ENCODE measurements at places on chromosomes 16 and 17.
A peak's percentile ranks its signal among the peaks of the same experiment; 100 is the strongest.

GRCh38 chr17:880443-881269, 98.5 kb downstream of the MRM3 start:
- DNase-seq, result no peak

- no peak for DNase-seq
These were observed 141.1 kb upstream of the NOL11 start for GRCh38 chr17:67576471-67577115.

DNA sequence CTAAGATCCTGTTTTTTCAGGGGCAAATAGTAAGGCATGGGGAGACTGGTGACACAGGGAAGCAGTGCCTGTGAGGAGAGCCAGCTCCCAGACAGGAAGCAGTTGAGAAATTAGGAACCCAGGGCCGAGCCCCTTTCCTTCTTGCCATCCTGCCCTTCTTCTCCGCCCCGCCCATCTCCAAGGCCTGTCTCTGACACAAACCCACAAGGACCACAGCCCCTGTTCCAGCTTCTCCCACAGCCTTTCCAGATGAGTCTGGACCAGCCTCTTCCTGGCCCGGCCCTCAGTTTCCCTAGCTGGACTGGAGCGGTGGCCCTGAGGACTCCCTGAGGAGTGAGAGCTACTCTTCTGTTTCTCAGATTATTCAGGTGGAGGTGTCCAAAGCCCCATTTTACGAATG, 9.9 kb downstream of the CCDC102A start:
- DNase-seq, result no peak

GRCh38 chr16:81593481-81593880, 148.9 kb downstream of the CMIP start:
- DNase-seq, result no peak

- DNase-seq, result no peak
These were observed 106.8 kb downstream of the METRNL start for GRCh38 chr17:83186226-83186625.

DNA sequence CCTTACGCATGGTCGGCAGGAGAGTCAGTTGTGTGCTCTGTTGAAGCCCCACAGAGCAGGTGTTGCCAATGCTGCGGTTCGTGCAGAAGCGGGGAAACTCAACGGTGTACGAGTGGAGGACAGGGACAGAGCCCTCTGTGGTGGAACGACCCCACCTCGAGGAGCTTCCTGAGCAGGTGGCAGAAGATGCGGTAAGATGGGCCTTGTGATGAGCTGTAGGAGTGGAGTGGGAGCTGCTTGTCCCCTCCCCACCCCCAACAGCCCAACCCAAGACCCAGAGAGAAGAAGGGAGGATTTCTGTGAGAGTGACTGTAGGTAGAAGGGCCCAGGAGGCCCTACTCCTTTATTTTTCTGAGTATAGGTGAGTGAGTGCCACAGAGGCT, 4.9 kb downstream of the CDK5RAP3 start:
- no peak for DNase-seq

DNA sequence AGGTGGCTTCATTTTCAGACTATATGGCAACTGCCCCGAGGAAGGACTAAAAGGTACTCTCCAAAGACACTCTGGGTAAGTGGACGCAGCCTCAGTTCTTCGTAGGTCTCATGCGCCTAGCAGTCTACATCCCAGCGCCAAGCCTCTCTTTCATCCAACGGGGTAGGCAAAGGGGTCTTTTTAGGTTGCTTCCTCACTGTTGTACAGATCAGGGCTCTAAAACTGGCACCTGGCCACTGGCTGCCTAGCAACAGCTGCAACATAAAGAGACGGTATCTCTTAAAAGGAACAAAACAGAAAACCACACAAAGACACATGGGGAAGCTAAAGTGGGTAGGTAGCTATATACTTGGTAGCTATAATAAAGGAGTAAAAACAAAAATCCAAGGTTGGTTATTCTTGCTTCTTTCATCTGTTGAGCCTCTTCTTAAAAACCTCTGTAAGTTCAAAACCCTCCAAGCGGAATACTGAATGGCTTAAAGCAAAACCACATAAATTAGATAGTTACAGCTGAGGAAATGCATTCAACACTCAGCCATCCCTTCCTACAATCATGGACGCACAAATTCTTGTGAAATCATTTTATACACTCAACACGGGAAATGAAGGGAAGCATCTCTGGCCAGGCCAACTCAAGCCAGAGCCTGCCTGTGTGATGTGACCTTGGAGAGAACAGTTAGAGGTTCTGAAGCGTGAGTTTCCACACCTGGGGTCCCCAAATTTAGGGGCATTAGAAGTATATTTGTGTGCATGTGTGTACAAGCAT, 22.7 kb downstream of the CYTH1 start:
- peak; percentile 67 for DNase-seq

DNA sequence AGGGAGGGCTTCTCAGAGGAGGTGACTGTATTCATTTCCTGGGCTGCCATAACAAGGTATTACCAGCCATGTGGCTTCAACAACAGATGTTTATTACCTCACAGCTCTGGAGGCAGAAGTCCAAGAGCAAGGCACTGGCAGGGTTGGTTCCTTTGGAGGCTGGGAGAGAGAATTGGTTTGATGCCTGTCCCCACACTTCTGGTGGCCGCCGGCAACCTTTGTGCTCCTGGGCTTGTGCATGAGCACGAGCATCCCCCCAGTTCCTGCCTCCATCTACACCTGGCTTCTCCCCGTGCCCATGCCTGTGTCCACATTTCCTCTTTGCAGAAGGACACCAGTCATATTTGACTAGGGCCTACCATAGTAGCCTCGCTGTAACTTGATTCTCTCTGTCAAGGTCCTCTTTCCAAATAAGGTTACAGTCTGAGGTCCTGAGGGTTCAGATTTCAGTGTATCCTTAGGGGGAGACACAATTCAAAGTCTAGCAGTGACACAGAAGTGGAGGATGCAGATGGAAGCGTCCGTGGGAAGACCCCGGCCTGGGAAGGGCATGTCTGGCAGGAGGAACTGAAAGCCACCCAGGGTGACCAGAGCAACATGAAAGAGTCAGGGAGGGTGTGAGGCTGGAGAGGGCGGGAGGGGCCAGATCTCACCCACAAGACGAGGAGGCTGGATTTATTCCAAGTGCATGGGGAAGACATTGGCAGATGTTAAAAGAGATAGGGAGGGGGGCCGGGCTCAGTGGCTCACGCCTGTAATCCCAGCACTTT, 188.2 kb upstream of the HSBP1 start:
- DNase-seq, result no peak

DNA sequence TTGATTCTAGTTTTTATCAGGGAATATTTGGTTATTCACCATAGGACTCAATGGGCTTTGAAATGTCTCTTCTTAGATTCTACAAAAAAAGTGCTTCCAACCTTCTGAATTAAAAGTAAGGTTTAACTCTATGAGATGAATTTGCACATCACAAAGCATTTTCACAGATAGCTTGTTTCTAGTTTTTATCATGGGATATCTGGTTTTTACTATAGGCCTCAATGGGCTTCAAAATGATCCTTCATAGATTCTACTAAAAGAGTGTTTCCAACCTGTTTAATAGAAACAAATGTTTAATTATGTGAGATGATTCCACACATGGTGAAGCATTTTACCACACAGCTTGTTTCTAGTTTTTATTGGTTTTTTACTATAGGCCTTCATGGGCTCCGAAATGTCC, 560.7 kb downstream of the KCNJ18 start:
- no peak for DNase-seq

GRCh38 chr17:47829870-47830269, 1.5 kb downstream of the MRPL10 start:
- peak; percentile 27 for DNase-seq

- no peak for DNase-seq
These were observed 32.8 kb upstream of the RASD1 start for GRCh38 chr17:17528696-17529652.

GRCh38 chr16:75559564-75560372, 3.7 kb upstream of the TMEM231 start:
- DNase-seq, result no peak

GRCh38 chr17:17609121-17609520, 17.6 kb upstream of the PEMT start:
- DNase-seq, result no peak

GRCh38 chr17:2800367-2800766, 4.1 kb downstream of the RAP1GAP2 start:
- DNase-seq, result no peak

GRCh38 chr16:12240036-12240435, 263.5 kb downstream of the SNX29 start:
- no peak for DNase-seq

DNA sequence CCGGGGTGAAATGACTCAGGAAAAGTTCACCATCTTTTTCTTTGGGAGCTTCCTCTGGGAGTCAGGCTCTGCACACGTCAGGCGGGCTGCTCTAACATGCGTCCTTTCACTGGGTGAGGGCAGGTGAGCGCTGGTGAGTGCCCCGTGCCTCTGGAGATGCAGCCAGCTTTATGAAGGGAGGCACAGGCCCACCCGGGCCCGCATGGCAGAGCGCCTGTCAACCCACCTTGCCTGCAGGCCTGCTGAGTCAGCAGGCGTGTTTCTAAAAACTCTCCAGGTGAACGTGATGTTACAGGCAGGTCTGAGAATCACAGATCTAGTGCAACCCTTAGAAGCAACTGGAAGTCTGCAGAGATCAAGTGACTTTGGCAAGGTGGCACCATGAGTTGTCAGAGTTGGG, 18.4 kb downstream of the MAP1LC3B start:
- no peak for DNase-seq

- no peak for DNase-seq
These were observed 227.4 kb downstream of the MRTFB start for GRCh38 chr16:14298374-14299122.

DNA sequence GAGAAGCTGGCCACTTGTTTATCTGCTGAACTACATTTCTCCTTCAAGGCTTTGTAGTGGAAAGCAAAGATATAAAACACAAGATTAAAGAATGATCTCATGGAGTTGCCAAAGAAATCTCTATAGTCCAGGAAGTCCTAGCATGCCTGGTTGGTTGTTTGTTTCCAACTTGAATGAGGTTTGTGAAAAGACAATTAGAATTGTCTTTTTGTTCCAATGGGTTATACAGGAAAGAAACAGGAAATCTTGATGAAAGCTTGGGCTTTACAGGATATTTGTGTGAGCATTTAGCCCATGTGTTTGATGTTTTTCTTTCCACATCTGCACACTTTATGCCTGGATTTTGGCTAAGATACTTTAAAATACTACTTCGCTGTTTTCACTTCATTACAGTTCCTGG, 273.4 kb downstream of the CEP112 start:
- DNase-seq, result no peak

DNA sequence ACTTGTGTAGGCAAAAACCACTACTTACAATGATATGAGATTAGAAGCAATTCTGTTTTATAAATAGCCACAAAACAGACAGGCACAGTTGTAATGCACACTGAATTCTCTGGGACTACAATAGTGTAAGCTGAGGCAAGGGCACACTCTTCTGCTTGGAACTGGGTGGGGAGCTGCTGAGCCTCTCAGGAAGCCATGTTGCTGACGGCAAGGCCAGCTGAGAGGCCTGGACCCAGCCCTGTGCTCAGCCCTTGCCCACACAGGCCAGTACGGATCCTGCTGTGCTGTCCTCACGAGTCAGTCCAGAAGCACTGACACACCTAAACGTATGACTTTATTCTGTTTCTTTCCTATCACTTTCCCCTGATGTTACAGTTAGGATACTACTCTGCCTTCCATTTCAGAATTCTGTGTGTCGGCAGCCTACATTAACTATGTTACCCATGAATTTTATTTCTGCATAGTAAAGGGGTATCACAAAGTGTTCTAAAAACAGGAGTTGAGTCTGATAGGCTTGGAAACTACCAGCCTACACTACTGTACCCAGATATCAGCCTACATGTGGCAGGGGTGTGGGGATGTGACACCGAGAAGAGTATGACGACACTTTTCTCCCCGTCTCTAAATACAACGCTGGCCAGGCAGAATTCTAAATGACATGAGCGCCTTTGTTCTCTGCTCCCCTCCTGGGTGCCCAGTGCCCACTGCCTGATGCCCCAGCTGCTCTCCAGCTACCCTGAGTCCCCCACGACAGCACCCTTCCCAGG, 41.1 kb upstream of the FAAP100 start:
- DNase-seq, result no peak

- DNase-seq, result no peak
These were observed 16.1 kb upstream of the ABCA5 start for GRCh38 chr17:69342896-69343644.

DNA sequence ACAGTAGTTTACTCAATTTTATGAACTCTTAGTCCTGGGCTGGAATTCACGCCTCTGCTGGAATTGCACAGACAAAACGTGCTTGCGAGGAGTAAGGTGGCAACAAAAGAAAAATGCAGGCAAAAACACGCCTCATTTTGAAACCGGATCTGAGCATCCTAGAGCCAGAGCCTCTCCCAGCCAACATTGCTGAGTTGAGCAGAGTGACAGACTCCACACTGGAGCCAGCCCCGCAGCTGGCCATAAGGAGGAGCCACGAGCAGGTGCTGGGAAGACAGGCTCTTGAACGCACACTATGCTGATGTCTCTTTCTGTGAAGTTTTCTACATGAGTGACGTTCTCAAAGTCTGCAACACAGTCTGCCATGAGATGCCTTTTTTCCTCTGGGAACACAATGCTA, 14.6 kb upstream of the HSBP1 start:
- DNase-seq, result no peak

- DNase-seq, result no peak
These were observed 17.0 kb upstream of the MEAK7 start for GRCh38 chr16:84521497-84521770.

GRCh38 chr17:7016418-7016817, 4.0 kb downstream of the RNASEK start:
- no peak for DNase-seq

GRCh38 chr16:88449267-88449561, 3.9 kb upstream of the ZFPM1 start:
- no peak for DNase-seq

- DNase-seq, result no peak
These were observed 971 bp downstream of the MINK1 start for GRCh38 chr17:4833941-4834680.

GRCh38 chr16:29306201-29306600, 100.3 kb downstream of the NPIPB11 start:
- DNase-seq, result no peak

DNA sequence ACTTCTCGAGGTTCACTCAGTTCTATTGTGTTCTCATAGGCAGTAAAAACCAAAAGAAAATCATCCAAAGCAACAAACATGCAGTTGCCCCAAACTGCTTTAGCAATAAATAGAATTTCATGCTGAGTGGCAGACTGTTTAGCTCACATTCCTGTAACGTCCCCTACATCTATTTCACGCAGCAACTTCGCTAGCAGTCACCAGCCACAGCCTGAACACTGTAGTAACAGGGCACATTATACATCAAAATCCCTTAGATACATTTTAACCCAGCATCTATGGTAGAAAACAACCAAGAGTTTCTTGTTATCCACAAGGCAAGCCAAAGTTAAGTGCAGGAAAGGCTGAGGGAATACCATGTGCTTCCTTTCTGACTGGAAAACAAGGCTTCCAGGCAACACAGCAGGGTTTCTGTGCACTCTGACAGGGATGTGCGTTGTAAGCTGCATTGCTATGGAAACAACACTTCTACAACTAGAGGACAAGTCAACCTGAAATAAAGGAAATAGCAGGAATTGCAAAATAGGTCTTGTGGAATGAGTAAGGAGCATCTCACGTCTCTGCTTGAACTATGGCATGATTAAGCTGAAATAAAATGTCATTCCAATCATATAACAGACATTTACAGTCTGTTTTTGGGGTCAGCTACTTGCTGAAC, 55.4 kb downstream of the CFDP1 start:
- DNase-seq, result no peak

- no peak for DNase-seq
These were observed 24.3 kb downstream of the SPECC1 start for GRCh38 chr17:20033415-20033814.
